ENCODE measurements at places on chromosomes 11 and 22.

DNA sequence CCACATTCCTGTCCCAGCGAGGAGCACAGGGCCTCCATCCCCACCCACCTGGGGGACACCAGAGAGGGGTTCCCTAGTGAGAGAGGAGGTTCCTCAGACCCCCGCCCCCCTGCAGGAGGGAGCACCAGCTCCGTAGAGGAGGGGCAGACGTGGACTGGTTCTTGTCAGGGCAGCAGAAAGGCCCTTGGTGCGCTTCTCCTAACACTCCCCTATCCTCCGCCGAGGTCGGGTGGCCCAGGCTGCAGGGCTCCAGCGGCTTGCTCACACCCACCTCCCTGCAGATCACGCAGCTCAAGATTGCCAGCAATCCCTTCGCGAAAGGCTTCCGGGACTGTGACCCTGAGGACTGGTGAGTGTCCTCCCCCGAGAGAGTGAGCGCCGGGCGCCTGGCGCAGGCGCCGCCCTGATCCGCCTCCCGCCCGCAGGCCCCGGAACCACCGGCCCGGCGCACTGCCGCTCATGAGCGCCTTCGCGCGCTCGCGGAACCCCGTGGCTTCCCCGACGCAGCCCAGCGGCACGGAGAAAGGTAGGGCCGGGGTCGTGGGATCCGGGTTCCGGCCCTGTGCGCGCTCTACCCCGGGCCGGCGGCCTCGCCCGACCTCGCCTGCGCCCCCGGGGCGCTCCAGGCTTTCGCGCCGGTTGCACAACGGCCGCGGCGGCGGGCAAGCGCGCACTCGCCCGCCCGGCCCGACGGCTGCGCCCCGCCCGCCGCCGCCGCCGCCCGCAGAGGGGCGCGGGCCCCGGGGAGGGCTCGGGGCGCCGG is 5.1 kb downstream of the TBX1 start:
- peak; percentile 42 for DNase-seq

DNA sequence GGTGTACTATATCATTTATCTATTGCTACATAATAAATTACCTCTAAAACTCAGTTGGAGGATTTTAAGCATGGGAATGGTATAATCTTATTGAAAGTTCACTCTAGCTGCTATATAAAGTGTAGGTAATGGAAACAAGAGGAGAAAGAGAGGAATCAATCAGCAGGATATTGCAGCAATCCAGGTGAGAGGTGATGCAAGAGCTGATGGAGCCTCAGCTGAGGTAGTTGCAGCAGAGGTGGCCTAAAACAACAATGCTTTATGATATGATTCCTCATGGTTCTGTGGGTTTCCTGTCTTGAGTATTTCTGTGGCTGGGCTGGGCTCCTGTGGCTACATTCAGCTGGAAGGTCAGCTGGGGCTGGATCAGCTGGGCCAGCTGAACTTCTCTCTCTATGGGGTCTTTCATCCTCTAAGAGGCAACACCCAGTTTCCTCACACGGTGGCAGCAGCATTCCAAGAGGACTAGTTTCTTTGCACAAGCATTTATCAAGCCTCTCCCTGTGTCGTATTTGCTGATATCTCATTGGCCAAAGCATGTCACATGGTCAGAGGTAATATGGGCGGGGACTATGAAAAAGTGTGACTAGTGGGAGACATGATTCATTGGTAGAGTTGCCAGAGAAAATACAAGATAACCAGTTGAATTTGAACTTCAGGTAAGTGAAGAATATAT is 135.4 kb upstream of the LARGE1 start:
- no peak for DNase-seq

GRCh38 chr11:22169833-22170232 is 23.1 kb upstream of the ANO5 start:
- peak; percentile 59 for DNase-seq

DNA sequence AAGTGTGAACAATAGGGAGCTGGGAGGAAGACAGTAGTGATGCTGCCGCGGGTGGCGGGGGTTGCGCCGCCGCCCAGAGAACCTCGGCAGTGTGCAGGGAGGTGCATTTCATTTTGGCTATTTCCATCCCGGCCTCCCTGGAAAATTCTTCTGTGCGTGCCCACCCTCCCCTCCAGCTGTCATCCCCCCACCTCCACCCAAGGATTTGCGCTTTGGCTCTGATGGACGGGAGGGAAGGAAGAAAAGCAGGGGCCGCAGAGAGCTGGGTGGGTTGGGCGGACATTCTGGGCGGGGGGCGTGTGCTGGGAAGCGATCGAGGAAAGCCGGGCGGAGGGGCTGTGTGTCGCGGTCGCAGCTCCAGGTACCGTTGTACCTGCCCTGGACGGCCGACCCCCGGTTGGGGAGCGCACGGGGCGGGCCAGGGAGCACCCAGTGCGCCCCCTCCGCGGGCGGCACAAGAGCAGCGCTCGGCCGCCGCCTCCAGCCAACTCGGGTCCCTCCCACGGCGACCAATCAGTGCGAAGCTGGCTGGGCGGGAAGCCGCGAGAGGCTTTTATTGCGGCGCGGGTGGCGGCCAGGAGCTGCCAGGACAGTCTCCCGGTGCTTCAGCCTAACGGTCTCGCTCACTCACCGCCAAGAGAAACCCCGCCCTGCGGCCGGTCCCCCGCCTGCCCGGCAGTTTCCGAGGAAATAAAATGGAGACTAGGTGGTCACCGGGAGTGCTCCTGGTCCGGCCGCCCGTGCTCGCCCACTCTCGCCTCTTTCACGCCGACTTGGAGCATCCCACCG is 1.6 kb downstream of the NCAM1 start:
- DNase-seq: peak; percentile 10

GRCh38 chr22:24086310-24086709 is 75.2 kb downstream of the CABIN1 start:
- no peak for DNase-seq

DNA sequence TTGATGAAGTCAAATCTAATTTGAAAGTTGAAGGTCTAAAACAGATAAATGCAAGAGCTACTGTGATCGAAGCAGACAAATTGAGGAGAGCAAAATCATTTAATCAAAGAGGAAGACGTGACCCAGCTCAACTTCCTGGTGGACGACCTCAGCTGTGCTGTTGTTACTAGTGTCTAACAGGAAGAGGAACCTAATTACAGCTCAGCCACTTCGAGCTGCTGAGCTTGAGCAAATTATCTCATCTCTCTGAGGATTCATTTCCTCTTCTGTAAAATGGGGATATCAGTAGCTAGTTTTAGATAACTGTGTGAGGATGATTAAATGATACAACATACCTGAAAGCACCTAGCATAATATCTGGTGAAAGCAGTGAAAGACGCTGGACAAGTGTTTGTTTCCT is 48.6 kb upstream of the OLFML1 start:
- peak; percentile 57 for DNase-seq

- DNase-seq: peak; percentile 66
Measured at GRCh38 chr22:41092847-41093411, 537 bp downstream of the EP300 start.

DNA sequence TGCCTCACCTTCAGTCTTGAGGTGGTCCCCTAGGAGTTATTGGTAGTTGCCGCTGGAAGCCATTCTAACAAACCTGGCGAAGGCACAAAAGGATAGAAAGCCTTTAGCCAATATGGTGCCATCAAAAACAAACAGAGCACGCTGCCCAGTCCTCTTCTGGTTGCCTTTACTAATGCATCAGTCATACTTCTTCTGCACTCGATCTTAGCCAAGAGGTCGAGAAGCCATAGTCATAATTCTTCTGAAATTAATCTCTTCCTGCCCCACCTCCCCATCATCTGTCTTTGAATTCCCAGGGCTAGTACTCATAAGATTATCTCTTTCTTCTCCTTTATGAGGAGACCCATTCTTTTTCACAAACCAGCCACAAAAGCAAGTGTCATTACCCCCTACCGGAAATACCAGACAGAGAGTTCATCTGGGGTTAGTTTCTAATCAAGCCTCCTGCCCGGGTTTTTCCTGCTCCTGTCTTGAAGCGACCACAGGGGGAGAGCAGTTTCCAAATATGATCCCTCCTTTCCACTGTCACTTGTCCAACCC is 21.4 kb upstream of the EHF start:
- DNase-seq: peak; percentile 25

- no peak for DNase-seq
Measured at GRCh38 chr11:83709434-83709833, 423.3 kb upstream of the CCDC90B start.

DNA sequence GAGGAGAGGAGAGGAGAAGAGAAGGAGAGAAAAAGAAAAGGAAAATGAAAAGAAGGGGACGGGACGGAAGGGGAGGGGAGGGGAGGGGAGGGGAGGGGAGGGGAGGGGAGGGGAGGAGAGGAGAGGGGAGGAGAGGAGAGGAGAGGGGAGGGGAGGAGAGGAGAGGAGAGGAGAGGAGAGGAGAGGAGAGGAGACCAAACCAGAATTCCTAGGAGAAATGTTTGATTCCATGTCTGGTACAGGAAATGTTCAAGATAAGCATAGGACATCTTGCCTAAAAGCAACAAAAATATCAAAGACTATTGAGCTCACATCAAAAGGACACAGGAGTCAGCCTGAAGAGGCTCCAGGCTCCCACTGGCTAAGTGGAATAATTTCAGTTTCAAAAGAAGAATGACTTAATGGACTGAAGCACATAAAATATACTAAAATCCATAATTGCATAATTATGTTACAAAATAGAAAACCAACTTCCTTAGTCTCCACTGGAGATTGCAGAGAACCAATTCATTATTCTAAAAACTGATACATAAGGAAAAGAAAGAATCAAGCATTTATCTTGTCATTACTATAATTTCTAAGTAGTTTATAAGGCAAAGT is 101.1 kb upstream of the APOA1 start:
- DNase-seq: no peak

- DNase-seq: no peak
Measured at GRCh38 chr11:73158356-73159051, 16.4 kb upstream of the FCHSD2 start.

DNA sequence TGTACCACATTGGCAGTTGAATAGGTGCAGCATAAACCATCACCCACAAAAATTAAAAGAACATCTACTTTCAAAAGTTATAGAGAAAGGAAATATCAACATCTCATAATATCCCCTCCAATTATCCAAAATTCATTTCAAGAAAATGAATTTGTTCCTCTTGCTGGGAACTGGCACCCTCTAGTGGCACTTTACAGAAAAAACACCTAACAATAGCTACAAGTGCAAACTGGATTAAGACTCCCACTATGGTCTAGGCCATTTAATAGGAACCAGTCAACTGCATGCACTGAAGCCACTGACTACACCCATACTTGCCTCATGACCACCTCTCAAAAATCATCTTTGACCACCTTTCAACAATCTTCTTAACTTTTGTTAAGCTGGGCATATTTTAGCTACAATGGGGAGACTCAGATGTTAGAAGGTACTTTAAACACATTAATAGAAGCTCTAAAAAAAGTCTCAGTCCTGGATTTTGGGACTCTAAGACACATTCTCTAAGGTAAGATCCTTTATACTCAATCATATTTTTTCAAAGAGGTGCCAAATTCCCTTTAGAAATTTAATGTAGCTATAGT is 17.3 kb downstream of the TRAF6 start:
- DNase-seq: peak; percentile 82

DNA sequence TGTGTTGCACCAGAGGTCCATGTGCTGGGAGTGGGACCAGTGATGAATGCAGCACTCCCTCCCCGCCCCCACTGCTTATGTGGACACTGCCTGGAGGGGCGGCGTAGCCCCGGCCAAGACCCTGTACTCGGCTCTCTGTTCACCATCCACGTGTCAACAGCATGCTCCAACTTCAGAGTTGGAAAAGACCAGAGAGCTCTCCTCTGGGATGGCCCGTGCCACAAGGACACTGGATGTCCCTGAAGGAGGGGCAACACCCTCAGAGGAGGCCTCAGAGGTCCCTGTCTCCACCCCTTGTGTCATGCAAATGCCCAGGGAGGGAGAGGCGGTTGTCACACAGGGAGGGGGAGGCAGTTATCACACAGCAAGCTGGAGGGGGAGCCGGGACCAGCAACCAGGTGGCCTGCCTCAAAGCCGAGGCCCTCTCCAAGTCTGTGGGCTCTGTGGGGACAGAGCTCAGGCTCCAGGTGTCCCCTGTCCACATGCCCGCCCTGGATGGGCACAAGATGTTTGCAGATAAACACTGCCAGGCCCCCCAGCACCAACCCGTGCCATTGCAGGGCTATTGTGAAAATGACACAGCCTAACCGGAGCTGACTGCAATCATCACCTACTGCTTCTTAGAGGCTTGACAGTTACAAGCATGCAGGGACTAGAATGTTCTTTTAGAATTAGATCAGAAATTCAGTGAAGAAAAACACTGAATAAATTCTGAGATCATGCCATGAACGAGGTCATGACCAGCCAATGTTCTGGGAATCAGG is 121.1 kb downstream of the PHF21B start:
- no peak for DNase-seq

GRCh38 chr11:11454671-11455223 is 101.7 kb upstream of the CSNK2A3 start:
- no peak for DNase-seq

DNA sequence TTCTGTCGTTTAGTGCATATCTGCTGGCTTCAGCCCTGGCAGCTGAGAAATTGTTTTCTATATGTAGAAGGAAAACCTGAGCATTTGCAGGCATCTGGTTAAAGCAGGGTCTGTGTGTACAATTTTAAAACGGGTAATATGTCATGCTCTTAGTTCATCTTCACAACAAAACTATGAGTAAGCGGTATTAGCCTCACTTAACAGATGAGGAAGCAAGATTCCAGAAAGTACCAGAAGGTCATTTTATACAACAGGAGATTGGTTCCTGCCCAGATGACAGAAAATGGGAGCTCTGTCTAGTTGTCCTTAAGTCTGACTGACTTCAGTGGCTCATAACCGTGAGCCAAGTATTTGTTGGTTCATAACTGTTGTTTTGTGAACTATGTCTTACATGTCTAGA is 1.1 kb downstream of the TIMM10B start:
- DNase-seq: no peak

DNA sequence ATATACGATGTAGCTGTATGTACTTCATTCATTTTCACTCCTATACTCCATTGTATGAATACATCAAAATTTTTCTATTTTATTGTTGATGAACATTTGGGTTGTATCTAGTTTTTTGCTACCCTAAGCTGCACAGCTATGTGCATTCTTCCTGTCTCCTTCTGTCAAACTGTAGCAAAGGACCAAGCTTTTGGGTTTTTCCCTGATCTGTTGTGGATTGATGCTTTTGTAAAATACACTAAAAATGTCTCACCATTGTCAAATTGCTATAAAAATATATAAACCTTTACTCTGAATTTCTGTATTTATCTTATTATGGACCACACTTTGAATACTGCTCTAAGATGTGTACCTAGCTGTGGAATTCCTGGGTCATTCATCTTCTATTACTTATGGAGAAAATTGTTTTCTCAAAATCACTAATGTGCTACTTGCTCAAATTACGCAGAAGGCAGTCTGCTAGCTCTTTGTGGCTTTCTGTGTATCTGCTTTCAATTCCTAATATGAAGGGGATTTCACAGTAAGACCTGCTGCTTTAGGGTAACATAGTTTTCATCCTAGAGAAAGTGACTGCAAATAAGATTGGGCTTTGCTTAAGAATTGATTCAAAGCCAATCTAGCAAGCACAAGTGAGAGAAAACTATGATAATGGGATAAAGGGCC is 123.4 kb downstream of the CYP2R1 start:
- no peak for DNase-seq

GRCh38 chr11:2815762-2816496 is 69.6 kb downstream of the CDKN1C start:
- no peak for DNase-seq

Data from hematopoietic multipotent progenitor cell treated with erythropoietin and hydrocortisone succinate and interleukin-3 and kit ligand, for 6 days (in vitro differentiated cells).